ENCODE measurements at places on chromosomes 12 and 14.

- DNase-seq, result no peak
These were observed 1213.6 kb downstream of the VRK1 start for GRCh38 chr14:98010784-98011183.

- DNase-seq, result no peak
These were observed 47.3 kb upstream of the GTF2A1 start for GRCh38 chr14:81268016-81268416.

DNA sequence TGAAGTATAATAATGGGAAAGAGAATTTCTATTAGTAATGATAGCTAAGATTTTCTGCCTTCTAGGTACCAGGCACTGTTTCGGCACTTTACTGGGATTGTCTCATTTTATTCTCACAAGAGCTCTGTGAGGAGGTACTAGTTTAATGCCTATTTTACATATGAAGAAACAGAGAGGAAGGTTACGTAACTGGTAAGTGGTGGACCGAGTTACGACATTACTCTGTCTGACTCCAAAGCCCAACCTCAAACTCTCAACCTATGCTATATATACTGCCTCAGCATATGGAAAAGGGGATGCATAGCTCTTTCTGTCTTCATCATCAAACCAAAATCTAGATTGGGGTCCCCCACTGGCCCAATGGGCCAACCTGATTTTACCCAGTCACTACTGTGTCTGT lies 133.5 kb downstream of the KTN1 start:
- no peak for DNase-seq

DNA sequence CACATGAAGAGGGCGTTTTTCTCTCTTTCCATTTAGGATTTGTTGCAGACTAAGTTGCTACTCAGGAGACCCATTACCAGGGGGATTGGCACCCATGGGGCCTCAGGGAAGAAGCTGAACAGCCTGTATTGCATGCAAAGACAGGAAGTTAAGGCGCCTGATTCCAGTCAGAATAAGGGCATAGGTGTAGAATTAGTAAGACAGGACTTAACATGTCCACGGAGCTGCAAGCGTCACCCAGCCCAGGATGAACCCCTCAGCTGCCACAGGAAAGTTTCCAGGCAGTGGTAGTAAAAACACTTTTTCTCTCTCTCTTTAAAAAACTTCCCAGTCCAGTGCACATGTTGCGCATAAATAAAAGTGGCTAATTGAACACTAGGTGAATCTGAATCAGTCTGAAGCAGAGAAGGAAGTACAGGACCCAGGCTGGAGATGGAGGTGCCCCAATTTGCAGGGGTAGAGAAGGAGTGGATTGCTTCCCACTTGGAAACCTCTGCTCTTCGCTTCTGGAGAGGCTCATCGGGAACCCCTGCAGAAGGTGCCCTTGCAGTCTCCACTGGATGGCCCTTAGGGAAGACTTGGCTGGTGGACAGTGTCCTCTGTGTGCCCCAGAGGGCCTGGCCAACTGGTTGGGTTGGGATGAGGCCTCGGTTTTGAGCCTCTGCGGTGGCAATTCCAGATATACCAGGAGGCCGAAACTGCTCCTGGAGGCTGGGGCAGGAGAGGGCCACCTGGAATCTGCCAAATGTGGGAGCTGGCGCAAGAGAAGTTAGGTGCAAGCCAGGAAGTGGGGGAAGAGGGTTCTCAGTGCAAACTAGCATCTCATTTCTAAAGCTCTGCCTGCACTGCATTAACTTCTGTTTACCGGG lies 10.7 kb upstream of the TBX3 start:
- DNase-seq, result no peak

DNA sequence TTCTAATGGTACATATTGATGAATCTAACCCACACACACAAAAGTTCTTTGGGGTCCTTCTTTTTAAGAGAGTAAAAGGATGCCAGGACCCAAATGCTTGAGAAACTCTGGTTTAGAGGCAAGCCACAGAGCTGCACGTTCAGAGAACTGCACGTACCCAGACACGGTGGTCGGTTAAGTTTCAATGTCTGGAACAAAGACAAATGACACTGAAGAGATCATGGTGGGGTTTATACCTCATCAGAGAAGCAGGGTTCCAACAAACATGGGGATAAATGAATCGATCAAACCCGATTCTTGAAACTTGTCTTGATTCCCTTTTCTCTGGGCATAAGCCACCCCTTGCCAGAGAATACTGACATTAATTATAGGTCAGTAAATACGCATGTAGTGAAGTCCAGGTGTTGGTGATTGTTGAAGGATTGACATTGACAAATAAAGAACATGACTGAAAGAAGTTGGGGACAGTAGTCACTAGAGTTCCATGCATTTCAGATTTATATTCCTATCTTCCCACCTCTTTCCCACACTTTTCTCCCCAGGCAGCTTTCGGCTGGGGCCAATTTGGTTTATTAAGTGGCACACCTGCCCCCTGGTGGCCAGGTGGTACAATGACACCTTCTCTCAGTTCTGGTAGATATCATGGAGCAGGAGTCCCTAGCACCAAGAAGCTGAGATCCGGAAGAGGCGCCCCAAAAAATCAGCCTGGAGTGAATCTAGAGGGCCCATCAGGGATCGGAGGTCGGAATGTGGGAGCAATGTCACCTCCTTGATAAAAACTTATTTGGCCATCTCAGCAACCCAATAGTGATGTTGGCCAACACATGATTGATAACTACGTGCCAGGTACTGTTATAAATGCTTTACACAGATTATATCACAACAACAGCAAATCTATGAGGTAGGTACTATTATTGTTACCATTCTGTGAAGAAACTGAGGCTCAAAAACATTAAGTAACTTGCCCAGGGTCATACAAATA lies 17.8 kb upstream of the HDAC7 start:
- no peak for DNase-seq

GRCh38 chr14:27184427-27184826 lies 586.6 kb upstream of the NOVA1 start:
- no peak for DNase-seq

DNA sequence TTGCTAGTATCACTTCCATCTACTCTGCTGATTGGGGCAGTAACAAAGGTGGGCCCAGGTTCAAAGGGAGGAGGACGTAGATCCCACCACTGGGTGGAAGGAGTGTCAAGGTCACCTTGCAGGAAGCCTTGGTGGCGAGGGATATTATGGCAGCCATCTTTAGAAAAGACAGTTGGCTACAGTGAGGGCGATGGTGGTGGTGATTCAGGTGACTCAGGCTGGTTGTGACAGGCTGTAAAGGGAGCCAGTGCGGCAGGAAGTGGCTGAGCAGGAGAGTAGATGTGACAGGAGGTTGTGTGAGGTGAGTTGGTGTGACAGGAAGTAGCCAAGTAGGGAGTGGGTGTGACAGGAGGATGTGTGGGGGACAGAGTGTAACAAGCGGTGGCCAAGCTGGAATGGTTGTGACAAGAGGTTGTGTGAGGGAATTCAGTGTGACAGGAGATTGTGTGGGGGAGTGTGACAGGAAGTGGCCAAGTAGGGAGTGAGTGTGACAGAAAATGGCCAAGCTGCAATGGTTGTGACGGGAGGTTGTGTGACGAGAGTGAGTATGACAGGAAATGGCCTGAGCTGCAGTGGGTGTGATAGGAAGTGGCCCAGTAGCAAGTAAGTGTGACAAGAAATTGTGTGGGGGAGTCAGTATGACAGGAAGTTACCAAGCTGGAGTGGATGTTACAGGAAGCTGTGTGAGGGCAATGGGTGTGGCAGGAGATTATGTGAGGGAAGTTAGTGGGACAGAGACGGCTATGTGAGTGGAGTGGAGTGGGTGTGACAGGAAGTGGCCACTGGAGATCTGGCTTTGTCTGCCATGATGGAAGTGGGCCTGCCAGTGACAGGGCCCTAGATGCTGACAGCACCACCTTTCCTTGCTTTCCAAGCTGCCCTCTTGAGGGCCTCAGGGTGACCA lies 136.5 kb upstream of the MYL2 start:
- no peak for DNase-seq

All from NCI-H524 treated with DMSO at 0.1 percent for 48 hours (cell line).